ENCODE measurements at places on chromosomes 13 and 19.

DNA sequence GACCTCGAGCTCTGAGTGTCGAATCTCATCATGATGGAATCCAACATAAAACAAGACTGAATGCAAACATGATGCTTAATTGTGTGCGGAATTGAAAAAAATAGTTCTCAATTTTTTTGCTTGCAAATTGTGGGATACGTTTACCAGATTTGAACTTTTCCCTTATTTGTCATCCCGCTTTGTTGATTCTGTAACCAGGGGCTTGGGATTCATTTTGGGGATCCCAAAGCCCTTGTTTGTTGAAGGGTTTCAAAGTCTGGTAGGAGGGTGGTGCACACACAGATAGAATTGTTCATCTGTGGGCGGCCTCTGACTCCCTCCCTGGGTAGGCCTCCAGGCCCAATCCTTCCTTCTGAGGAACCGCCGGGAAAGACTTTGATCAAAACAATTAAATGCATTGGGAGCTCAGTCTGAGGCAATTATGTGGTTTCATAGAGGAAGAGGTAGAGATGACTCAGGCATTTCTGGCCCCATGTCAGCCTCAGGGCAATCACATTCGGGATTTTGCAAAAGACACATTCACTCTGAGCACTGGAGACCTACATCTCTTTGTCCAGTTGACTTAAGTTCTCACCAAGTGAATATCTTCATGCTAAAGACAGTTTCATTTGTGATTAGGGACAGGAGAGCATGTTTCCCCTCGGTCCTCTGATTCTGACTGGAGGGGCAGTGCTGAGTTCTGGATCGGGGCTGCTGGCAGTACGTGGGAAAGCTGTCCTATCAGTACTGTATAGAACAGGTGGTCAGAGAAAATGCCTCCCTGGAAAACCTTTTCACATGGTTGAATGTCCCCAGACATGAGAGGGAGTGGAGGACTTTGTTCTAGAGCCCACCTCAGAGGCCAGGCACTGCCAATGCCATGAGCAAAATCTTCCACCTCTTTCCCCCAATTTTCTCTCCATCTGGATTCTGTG, 27.8 kb upstream of the IGFL4 start:
- no peak for DNase-seq

DNA sequence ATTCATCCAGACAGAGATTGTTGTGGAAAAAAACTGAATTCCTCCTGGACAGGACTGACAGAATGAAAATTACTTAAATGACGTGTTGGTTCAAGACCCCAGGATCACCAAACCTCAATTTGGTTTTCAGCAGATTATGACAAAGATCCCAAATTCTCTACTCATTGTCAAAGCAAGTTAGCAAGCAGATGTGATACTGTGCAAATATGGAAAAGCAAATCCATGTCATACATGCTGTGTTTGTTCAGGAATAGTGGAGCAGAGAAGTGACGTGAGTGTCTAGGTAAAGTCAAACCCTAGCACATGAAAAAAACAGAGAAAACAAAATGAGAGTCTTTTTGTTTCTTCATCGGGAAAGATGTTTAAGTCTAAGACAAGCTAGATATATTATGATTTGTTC, 169.2 kb upstream of the NBEA start:
- DNase-seq = no peak

- DNase-seq = peak; percentile 34
These were observed 170.0 kb upstream of the TSHZ3 start for GRCh38 chr19:31519256-31519655.

- DNase-seq = no peak
These were observed 28.0 kb downstream of the BTBD2 start for GRCh38 chr19:1987197-1988187.
